ENCODE measurements at places on chromosomes 11 and 22. TPM values are rescaled to one million over a fixed set of nuclear protein-coding genes. Genes with fewer than 3 reads are reported as not detected.

The LMO2 gene
- 0.14 TPM for total RNA-seq

The CRYBB3 gene
- not detected for total RNA-seq

The SMC1B gene
- not detected for total RNA-seq

The MUC5B gene
- total RNA-seq: not detected

The DAGLA gene
- 1.3 TPM for total RNA-seq

The OR51E2 gene
- total RNA-seq: not detected

The MRGPRX4 gene
- not detected for total RNA-seq

The HTR3B gene
- not detected for total RNA-seq

The MRPL17 gene
- 54.6 TPM for total RNA-seq

The PPME1 gene
- 20.6 TPM for total RNA-seq

The CTSW gene
- not detected for total RNA-seq

The PHOX2A gene
- not detected for total RNA-seq

The ART1 gene
- total RNA-seq: not detected

The DDTL gene
- total RNA-seq: 0.92 TPM

The FAM180B gene
- 0.09 TPM for total RNA-seq

The FXYD6 gene
- not detected for total RNA-seq

The WNT7B gene
- not detected for total RNA-seq

The BAIAP2L2 gene
- total RNA-seq: 0.28 TPM

The MUC2 gene
- not detected for total RNA-seq

The VWA5A gene
- total RNA-seq: 7.6 TPM

The SLC7A4 gene
- 0.14 TPM for total RNA-seq

The MS4A14 gene
- total RNA-seq: not detected
